Activated CD4-positive, alpha-beta T cell treated with anti-CD3 and anti-CD28 coated beads for 36 hours (primary cell): ENCODE measurements at places on chromosomes 3 and 15. TPM values are rescaled to one million over a fixed set of nuclear protein-coding genes. Genes with fewer than 3 reads are reported as not detected.

Gene ZNF197
- total RNA-seq, result 11.6 TPM

Gene TMEM45A
- 2.2 TPM for total RNA-seq

Gene RBSN
- 15.0 TPM for total RNA-seq

Gene CCR3
- not detected for total RNA-seq

Gene PIGZ
- total RNA-seq, result 0.44 TPM

Gene FAM81A
- total RNA-seq, result 0.57 TPM

Gene GPR160
- total RNA-seq, result 11.1 TPM

Gene TTLL13
- total RNA-seq, result 0.39 TPM

Gene CEMIP
- 0.04 TPM for total RNA-seq

Gene AP3B2
- 0.59 TPM for total RNA-seq

Gene KBTBD8
- 8.3 TPM for total RNA-seq

Gene PPP1R14D
- not detected for total RNA-seq

Gene ACKR4
- total RNA-seq, result 0.09 TPM

Gene SPTSSB
- total RNA-seq, result not detected

Gene CTNNB1
- 158 TPM for total RNA-seq

Gene RTP1
- not detected for total RNA-seq

Gene SLC51B
- total RNA-seq, result not detected

Gene PLA1A
- total RNA-seq, result not detected

Gene THBS1
- 0.57 TPM for total RNA-seq

Gene SSUH2
- 0.11 TPM for total RNA-seq

Gene ROBO2
- not detected for total RNA-seq

Gene CYP1A1
- 2.2 TPM for total RNA-seq

Gene AQP9
- not detected for total RNA-seq

Gene CDC25A
- 33.9 TPM for total RNA-seq

Gene IQCH
- total RNA-seq, result 1.8 TPM

Gene CAMK1
- 53.1 TPM for total RNA-seq

Gene NMNAT3
- 6.1 TPM for total RNA-seq

Gene FETUB
- total RNA-seq, result not detected

Gene NANOGP8
- not detected for total RNA-seq

Gene PRSS50
- not detected for total RNA-seq

Gene GRIP2
- total RNA-seq, result not detected

Gene UQCRC1
- 205 TPM for total RNA-seq

Gene LRRC2
- 0.04 TPM for total RNA-seq

Gene SERINC4
- total RNA-seq, result 0.46 TPM

Gene ARGFX
- total RNA-seq, result not detected

Gene ZDHHC19
- total RNA-seq, result not detected

Gene NIPA2
- total RNA-seq, result 42.6 TPM

Gene GOLGA6D
- total RNA-seq, result not detected

Gene SCG5
- total RNA-seq, result 0.91 TPM

Gene C3orf20
- not detected for total RNA-seq

Gene ERC2
- not detected for total RNA-seq

Gene MAP3K13
- total RNA-seq, result 17.6 TPM

Gene CX3CR1
- 0.14 TPM for total RNA-seq

Gene PCOLCE2
- total RNA-seq, result 0.55 TPM

Gene WDR49
- total RNA-seq, result not detected

Gene ASB14
- not detected for total RNA-seq

Gene PLA2G4B
- 5.0 TPM for total RNA-seq

Gene SHC4
- total RNA-seq, result 1.4 TPM

Gene FANCD2OS
- not detected for total RNA-seq

Gene ESYT3
- 0.37 TPM for total RNA-seq

Gene HTR3E
- total RNA-seq, result not detected

Gene SLC6A20
- not detected for total RNA-seq

Gene SGO1
- 39.2 TPM for total RNA-seq

Gene FEZF2
- not detected for total RNA-seq

Gene TF
- 0.11 TPM for total RNA-seq

Gene SI
- total RNA-seq, result not detected

Gene SLC28A1
- total RNA-seq, result not detected

Gene GHSR
- not detected for total RNA-seq

Gene CHAC1
- 31.1 TPM for total RNA-seq

Gene ATXN7
- total RNA-seq, result 27.1 TPM
